Activated naive CD4-positive, alpha-beta T cell treated with anti-CD3 and anti-CD28 coated beads, Interleukin-2, amount 10 ng/mL, durations not matched to agents 7 days and 5 days (primary cell): ENCODE measurements at places on chromosomes 2 and 18.
A peak's percentile ranks its signal among the peaks of the same experiment; 100 is the strongest.

- no peak overlapping the region for H3K27ac ChIP-seq
- H3K36me3 ChIP-seq = no peaks in the 10 kb centered on the region
- peak; percentile 20 for DNase-seq
- H3K27me3 ChIP-seq = no peaks in the 10 kb centered on the region
- H3K4me1 ChIP-seq = no peaks in the 10 kb centered on the region
These were observed 525.6 kb downstream of the MBD2 start for GRCh38 chr18:53698907-53699306.

GRCh38 chr2:238106698-238107524 lies 6.8 kb downstream of the ESPNL start:
- no peak overlapping the region for H3K4me3 ChIP-seq
- no peak overlapping the region for H3K27ac ChIP-seq
- H3K27me3 ChIP-seq = peaks cover 4% of the 10 kb centered on the region
- H3K4me1 ChIP-seq = peaks cover 22% of the 10 kb centered on the region

DNA sequence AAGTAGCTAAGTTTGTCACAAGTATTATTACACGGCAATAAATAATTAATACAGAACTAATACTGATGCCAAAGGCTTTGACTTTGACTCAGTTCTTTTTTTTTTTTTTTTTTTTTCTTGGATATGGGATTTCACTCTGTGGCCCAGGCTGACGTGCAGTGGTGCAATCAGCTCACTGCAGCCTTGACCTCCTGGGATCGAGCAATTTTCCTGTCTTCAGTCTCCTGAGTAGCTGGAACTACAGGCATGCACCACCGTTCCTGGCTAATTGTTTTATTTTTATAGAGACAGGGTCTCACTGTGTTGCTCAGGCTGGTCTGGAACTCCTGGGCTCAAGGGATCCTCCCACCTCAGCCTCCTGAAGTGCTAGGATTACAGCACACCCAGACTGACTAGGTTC lies 284.5 kb downstream of the SS18 start:
- no peaks in the 10 kb centered on the region for H3K4me1 ChIP-seq
- no peak for DNase-seq
- H3K36me3 ChIP-seq = no peaks in the 10 kb centered on the region
- H3K27ac ChIP-seq = no peak overlapping the region

- H3K4me3 ChIP-seq = no peak overlapping the region
- H3K27me3 ChIP-seq = peaks cover 3% of the 10 kb centered on the region
- DNase-seq = peak; percentile 33
- H3K27ac ChIP-seq = no peak overlapping the region
- peaks cover 7% of the 10 kb centered on the region for H3K4me1 ChIP-seq
These were observed 631.8 kb upstream of the ID2 start for GRCh38 chr2:8049851-8050571.

- H3K36me3 ChIP-seq = peaks cover 26% of the 10 kb centered on the region
- peak; percentile 26 for DNase-seq
- H3K27ac ChIP-seq = no peak overlapping the region
- H3K4me1 ChIP-seq = peaks cover 3% of the 10 kb centered on the region
- no peak overlapping the region for H3K4me3 ChIP-seq
- H3K27me3 ChIP-seq = no peaks in the 10 kb centered on the region
These were observed 59.5 kb downstream of the PUM2 start for GRCh38 chr2:20291106-20291564.

GRCh38 chr2:28930205-28930604 lies 35.7 kb downstream of the WDR43 start:
- H3K27me3 ChIP-seq = no peaks in the 10 kb centered on the region
- no peaks in the 10 kb centered on the region for H3K4me1 ChIP-seq
- H3K4me3 ChIP-seq = no peak overlapping the region
- DNase-seq = no peak
- H3K36me3 ChIP-seq = peaks cover 62% of the 10 kb centered on the region

DNA sequence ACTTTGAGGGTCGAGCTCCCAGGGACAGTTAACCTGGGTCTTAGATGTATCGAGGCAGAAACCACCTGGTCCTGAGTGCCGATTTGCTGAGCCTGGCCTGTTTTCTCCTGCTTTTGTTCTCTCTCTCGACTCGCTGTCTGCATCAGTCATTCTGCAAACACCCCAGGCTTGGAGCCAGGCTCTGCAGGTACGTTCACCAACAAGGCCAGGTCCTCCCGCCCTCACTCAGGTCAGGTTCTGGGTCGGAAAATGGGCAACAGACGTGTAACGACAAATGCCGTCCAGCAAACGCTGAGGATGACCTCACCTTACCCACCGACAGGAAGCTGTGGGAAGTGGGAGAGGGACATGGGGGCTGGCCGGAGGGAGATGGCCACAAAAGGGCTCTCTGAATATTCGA lies 57.7 kb upstream of the PXDN start:
- no peaks in the 10 kb centered on the region for H3K27me3 ChIP-seq
- no peaks in the 10 kb centered on the region for H3K36me3 ChIP-seq
- no peaks in the 10 kb centered on the region for H3K4me1 ChIP-seq
- DNase-seq = no peak
- H3K27ac ChIP-seq = no peak overlapping the region
